ENCODE measurements at places on chromosomes 16 and 17. TPM values are rescaled to one million over a fixed set of nuclear protein-coding genes. Genes with fewer than 3 reads are reported as not detected.

DNA sequence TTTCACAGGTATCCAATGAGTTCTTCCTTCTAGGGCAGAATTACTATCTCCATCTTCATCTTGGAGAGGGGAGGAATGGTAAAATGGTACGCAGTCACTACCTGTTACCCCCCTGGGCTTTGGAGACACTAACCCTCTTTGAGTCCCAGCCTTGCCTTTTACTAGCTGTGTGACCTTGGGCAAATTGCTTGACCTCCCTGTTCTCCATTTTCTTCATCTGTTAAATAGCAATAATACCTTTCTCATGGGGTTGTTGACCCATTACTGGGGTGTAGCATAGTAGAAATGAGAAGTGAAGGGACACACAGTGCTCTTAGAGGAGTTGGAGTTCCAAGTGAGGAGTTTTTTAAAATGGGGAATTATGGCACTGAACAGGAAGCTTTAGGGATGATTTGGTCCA, 324.7 kb downstream of the FOXL1 start:
- DNase-seq: no peak

DNA sequence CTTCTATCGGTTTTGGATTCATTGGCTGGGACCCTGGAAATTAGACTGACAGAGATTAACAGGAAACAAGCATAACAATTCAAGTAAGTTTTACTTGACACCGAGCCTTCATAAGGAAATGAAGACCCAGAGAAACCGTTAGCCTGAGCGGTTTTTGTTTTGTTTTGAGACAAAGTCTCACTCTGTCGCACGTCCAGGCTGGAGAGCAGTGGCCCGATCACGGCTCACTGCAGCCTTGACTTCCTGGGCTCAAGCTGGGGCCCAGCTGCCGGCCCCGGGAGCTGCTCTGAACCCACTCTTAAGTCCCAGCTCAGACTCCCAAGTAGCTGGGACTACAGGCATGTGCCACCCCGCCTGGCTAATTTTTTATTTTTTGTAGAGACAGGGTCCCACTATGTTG, 321.3 kb downstream of the SEC14L1 start:
- peak; percentile 71 for DNase-seq

DNA sequence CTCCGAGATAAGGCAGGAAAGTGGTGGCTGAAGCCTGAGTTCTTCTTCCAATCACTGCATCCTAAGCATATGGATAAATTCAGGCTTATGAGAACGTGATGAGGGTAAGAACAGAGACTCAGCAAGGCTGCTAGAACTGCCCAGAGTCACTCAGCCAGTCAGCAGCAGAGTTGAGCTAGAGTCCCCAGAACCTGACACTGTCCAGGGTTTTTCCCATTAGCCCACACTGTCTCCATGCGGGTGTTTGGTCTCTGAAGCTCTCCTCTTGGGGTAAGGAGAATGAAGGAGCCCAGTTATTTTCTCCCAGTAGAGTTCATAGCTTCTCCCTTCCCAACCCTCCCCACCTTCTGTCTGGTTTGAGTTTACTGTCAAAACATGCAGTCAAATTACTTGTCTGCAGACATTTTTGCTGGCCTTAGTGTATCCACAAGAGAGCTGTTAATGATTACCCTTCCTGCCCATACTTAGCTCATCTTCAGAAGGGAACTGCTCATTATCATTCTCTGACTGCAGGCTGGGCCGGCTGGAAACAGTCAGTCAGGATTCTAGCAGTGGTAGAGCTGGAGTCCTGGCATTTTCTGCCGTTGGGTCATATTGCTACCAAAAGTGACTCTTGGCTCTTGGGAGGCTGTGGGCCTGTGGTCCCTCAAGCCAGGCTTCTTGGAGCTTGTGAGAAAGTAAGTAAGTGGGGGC, 460.0 kb downstream of the HS3ST3B1 start:
- no peak for DNase-seq

DNA sequence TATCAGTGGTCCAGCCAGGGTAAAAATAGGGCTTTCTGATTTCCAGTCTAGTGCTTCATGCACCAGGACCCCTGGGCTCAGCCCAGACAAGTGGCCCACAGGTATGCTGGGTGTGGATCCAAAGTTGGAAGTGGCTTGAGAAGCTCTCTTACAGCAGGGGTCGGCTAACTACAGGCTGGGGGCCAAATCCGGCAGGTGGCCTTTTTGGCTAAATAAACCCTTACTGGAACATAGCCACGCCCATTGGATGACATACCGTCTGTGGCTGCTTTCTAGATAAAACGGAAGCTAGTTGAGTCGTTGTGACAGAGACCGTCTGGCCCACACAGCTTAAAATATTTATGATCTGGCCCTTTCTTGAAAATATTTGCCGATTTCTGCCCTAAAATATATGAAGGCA, 119.0 kb upstream of the CDC42EP4 start:
- peak; percentile 49 for DNase-seq

DNA sequence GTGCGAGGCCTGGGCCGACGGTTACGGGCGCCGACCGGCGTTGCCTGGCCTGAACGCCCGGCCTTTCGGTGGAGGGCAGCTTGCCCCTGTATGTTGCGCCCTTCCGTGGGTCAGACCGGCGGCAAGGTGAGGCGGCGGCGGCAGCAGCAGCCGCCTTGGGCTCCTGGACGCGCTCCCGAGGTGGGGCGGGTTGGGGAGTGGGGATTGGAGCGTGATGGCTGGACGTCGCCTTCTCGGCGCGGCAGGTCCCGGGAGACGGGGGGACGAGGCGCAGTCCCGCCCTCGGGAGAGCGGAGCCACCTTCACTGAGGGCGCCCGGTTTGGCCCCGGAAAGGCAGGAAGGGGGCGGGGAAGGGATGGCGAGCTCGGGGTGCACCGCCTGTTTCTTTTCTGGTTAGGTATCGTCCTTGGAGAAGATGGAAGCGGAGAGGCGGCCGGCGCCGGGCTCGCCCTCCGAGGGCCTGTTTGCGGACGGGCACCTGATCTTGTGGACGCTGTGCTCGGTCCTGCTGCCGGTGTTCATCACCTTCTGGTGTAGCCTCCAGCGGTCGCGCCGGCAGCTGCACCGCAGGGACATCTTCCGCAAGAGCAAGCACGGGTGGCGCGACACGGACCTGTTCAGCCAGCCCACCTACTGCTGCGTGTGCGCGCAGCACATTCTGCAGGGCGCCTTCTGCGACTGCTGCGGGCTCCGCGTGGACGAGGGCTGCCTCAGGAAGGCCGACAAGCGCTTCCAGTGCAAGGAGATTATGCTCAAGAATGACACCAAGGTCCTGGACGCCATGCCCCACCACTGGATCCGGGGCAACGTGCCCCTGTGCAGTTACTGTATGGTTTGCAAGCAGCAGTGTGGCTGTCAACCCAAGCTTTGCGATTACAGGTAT, 671 bp downstream of the DGKE start:
- DNase-seq: peak; percentile 85

- DNase-seq: no peak
These were observed 52.4 kb downstream of the WWP2 start for GRCh38 chr16:69814561-69814960.

- peak; percentile 81 for DNase-seq
These were observed 48.4 kb upstream of the KDM8 start for GRCh38 chr16:27154705-27155521.

DNA sequence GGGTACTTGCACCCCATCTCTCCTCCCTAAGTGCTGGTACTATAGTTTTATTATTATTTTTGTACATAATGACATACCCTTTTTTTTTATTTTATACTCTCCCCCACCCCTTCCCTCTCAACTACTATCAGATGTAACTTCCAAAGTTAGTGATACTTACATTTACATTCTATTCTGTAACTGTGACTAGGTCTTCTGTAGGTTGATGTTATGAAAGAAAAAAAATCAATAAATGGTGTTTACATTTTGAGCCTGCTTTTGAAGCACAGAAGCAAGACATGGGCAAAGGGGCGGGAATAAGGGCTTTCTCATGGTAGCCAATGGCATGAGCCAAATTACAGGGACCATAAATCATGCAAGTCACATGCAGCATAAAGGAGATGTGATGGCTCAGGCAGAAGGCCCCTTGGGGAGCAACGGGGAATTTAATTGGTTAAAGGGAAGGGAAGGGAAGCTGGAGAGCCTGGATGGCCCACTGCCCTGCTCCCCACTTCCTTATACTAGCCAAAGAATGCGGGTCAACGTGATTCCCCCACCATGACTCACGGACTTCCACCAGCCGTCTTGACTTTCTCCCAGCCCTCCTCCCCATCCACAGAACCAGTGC, 2.4 kb upstream of the ACSF2 start:
- DNase-seq: no peak

DNA sequence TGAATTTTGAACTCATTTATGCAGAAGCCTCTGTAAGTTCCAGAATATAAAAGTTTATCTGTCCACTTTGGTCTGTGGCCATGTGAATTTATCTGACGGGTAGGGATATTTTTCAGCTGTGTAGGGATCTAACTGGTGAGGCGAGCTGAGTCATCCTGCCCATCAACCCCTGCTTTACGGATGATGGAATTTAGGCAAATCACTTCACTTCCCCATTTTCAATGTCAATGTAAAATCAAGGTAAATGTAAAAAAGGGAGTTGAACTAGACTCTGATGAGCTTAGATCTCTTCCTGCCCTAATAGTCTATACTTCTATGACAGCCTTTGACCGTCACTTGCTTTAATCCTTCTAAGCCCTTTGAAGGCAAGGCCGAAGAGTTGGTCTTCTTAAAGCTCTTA, 2.6 kb downstream of the SLC16A6 start:
- DNase-seq: no peak

- no peak for DNase-seq
These were observed 3.0 kb upstream of the TFAP4 start for GRCh38 chr16:4275861-4276260.

DNA sequence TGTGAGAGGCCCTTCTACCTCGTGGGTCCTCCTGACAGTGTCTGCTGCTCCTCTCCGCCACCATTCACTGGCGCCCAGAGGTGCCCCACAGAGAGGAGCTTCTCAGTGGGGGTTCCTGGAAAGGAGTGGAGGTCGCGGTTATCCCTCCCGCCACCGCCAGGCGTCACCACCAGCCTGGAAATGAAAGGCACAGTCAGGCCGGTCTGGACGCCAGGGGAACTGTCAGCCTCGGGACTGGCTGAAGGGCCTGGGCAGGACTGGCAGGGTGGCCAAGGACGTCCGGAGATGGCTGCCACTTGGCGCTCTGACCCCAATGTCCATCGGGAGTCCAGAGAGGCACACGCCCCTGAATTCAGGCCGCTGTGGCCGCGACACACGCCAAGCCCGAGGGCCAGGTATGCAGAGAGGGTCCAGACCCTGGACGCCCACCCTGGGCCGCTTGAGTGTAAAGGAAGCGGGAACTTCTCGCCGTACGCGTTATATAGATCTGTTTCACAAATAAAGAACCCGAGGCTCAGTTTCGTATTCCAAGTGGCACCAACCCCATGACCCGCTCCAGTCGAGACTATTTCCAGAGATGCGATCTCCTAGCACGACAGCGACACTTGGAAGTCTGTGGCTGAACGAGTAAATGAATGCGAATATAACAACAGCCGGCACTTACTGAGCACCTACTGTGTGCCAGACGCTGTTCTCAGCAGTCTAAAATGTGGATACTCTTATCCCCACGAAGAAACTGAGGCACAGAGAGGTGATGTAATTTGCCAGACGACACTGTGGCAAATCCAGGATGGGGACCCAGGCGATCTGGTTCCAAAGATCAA, 7.6 kb upstream of the NXPH3 start:
- DNase-seq: peak; percentile 90

- DNase-seq: peak; percentile 5
These were observed 5.9 kb downstream of the CLEC19A start for GRCh38 chr16:19291475-19291874.

DNA sequence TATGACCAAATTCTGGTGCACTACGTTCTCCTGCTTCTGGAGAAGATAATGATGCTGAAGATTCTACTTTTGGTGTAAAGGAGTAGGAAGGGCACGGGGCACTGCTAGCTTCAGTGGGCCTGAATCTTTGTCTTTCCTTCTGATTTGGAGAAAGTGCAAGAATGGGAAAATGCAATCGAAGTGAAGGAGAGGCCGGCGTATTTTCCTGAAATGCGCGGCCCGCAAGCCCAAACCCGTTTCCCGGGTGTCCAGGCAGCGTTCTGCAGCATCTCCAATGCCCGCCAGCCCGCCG, 372 bp upstream of the NDE1 start:
- no peak for DNase-seq

DNA sequence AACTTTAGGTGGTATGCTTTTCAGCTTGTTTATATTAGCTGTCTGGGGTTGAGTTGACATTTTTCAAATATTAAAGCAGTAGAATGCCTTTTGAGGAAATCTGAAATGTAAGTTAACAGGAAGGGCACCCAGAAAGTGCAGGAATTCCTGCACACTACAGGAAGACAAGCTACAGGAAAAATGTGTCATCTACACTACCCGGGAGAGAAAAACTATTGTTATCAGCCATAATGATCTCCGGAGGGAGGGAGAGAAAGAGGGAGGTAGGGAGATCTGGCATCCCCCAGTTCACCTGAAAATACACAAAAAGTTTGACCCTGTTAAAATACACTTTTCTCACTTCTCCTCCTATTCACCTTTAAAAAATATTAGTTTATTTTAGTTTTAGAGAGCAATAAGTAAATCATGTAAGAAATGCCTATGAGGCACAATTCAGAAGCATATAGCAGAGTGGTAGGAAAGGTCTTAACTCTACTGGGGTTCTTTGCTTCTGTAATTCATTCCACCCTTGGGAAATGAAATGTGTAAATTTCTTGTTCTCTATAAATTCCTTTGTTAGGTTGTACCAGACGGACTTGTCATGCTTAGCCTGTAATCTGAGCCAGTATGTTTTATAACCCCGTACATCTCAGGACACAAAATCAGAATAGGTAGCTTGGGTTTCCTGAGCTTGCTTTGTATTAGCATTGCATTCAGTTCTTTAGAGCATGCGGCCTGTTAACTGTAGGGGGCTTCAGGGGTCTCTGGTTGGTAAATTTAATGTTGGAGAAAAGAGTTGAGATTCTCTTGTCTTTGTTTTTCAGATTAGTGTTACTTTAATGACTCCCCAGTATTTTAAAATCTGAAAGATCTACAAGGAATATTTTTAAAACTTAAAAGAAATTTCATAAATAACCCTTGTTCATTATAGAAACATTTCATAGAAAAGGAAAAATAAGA, 3.3 kb downstream of the MAP2K6 start:
- no peak for DNase-seq

GRCh38 chr17:32152130-32152529, 9.8 kb downstream of the RHOT1 start:
- no peak for DNase-seq

DNA sequence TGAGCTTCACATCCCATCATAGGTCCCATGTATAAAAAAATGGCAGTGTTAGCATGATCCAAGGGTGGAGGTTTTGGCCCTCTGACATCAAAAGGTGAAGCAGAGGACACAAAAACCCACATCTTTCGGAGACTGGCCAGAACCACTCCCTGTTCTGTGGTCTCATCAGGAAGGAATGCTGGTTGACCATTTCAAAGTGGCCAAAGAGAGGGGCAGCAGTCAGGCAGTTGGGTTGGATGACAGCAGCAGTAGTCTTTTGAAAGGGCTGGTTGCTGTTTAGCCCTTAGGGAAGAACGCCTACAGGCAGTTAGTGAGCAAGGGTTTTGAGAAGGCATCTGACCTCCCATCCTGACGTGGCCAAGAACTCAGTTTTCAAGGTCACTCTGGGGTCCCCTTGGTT, 40.5 kb downstream of the LCMT1 start:
- no peak for DNase-seq

Gene CSH1
- total RNA-seq: not detected

Gene POLR3K
- 52.6 TPM for total RNA-seq

Gene SLC38A8
- not detected for total RNA-seq

Gene CLEC19A
- not detected for total RNA-seq

Gene CLEC18A
- total RNA-seq: 0.25 TPM

Gene TP53TG3D
- total RNA-seq: not detected

Gene SKAP1
- 81.3 TPM for total RNA-seq

Gene MT4
- total RNA-seq: not detected

Measured in activated CD8-positive, alpha-beta T cell treated with anti-CD3 and anti-CD28 coated beads for 36 hours (primary cell).